Fibroblast of lung (primary cell): ENCODE measurements at places on chromosomes 4 and X. TPM values are rescaled to one million over a fixed set of nuclear protein-coding genes. Genes with fewer than 3 reads are reported as not detected.

SPANXN4 gene
- not detected in 2 replicates for total RNA-seq

CENPVL1 gene
- total RNA-seq: not detected in 2 replicates

BRS3 gene
- total RNA-seq: not detected in 2 replicates

HSFX1 gene
- total RNA-seq: 0.51 and 0.66 TPM in 2 replicates

DNA sequence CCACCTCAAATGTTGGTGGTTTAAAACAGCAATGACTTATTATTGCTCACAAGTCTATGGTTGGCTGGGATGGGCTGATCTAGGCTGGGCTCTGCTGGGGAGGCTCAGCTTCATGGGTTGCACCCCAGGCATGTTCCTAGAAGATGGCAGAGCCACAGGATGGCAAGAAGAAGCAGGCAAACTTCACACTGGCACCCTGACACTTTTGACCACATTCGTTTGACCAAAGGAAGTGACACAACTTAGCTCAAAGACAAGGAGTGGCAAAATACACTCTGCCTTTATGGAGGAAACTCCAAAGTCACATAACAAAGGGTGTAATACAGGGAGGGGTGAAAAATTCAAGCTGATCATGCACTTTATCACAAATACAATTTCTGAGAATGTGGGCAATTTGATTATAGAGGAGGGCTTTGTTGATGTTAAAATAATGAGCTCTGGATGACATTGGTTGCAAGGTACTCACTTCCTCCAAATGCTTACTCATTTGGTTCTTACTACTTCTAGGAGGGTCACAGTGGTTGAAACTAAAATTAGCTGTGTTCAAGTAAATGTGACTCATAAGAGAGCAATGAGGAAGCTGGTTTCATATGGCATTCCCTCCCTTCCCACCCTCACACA is 249.2 kb upstream of the RPS6KA3 start:
- DNase-seq: peak; percentile 82

GRCh38 chrX:96752781-96753180 is 68.1 kb downstream of the DIAPH2 start:
- no peak for DNase-seq

DNA sequence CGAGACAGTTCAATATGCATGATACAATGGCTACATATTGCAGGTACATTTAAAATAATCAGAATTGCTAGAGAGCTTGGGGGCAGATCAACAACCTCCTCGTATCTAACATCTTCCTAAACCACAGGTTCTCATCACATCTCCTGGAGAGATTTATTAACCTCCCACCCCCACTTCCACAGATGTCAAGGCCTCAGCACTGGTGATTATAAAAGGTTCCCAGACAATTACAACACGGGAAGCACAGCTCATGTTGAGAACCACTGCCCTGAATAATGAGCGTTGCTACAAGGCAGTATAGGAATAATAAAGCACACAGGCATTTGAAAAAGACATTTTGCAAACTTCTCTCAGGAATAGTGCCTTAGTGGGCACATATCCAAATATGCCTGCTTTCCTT is 42.8 kb downstream of the ELOVL6 start:
- DNase-seq: no peak

DNA sequence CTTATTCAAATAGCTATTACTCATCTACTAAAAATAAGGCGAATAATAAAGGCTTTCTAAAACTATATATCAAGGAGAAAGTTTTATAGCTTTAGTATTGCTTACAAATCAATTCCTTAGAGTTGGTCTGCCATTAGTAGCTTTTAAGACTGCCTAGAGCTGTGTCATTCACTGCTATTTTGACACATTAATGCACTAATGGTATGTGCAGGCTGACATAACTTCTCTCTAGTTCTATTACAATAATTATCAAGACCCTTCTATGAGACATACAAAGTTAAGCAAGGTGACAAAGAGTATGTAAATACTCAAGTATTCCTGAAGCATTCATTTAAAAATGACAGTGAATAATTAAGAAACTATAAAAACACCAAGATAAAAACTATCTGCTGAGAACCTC is 625.3 kb downstream of the STPG2 start:
- no peak for DNase-seq

PDGFC gene
- total RNA-seq: 67.3 and 103 TPM in 2 replicates

DNA sequence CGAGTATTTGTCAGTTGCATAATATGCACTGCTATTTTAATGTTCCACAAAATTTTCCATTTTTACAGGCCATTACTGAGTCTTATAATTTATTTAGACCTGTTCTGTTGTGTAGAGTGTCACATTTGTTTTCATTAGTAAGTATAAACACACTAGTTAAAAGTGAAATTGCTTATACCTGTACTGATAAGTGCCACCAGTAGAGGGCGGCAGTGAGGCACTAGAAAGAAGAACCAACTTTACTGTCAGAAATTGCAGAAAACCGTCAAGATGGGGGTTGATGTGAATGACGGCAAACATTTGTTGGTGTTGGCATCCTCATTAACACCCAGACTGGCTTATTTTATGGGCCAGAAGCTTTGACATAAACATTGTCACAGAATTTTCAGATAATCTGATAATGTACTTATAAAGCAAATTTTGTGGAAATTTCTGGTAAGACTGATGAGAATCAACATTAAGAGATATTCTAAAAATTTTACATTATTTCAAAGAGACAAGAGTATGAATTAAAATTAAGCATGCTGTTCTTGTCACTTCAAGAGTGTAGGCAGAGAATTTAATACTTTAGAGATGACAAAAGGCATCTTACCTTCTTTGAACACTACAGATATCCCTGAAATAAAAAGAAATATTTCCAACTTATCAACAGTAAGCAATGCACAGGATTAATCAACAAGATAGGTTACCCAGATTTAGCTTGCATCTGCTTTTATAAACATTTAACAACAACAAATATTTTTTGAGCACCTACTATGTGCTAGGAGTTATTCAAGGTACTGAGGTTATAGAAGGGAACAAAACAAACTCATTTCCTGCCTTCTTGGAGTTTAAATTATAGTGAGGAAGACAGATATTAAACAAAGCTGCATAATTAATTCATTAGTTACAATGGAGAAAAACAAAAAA is 24.9 kb downstream of the ALPK1 start:
- peak; percentile 27 for DNase-seq

SMR3B gene
- not detected in 2 replicates for total RNA-seq

MAGEB17 gene
- total RNA-seq: not detected in 2 replicates

- no peak for DNase-seq
Measured at GRCh38 chr4:48594180-48594579, 104.1 kb downstream of the ZAR1 start.

DNA sequence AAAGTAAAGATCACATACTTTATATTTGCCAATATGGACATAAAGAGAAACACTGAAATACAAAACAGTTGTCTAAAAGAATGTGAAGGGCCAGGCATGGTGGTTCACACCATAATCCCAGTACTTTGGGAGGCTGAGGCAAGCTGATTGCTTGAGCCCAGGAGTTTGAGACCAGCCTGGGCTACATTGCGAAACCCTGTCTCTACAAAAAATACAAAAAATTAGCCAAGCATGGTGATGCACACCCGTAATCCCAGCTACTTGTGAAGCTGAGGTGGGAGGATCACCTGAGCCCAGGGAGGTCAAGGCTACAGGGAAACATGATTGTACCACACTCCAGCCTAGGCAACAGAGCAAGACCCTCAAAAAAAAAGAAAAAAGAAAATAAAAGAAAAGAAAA is 11.8 kb downstream of the RBM47 start:
- no peak for DNase-seq

CENPVL2 gene
- not detected in 2 replicates for total RNA-seq

UGT2B15 gene
- not detected in 2 replicates for total RNA-seq

DNA sequence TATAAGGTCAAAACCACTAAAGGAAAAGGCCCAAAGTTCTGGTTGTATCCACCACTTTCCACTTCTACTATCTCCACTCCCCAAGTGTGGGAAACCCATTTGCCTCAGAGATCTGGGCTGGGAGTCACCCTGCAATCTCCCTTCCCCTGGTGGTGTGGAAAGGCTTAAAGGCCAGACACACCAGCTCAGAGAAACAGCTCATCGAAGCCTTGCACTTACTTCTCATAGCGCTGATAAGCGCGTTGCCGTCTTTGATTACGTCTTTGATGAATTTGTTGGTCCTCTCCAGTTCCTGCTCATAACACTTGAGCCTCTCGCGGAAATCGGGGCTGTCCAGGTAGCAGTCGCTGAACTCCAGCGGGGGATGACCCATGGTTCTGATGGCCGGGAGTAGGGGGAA is 647 bp downstream of the OPHN1 start:
- DNase-seq: peak; percentile 15

DNA sequence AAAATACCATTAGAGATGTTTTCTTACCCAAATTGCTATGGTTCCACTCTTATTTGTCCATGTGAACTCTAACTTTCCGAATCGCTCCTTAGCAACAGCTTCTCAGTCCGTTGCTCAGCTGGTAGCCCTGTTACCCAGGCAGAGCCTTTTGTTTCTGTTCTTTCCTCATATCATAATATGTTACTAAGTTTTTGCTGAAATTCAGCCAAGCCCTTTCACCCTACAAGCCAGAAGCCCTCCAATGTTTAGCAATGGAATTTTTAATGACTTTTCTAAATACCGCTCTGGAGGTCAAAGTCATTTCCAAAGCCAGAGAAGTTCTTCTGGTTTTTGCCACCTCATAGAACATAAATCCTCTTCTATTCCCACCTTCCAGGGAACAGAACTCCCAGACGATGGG is 1029.5 kb downstream of the C4orf33 start:
- peak; percentile 3 for DNase-seq

- DNase-seq: no peak
Measured at GRCh38 chrX:153848325-153848724, 18.0 kb upstream of the PDZD4 start.

- DNase-seq: peak; percentile 25
Measured at GRCh38 chr4:37978248-37978924, 18.2 kb downstream of the PTTG2 start.

RNF128 gene
- total RNA-seq: 2.3 and 8.1 TPM in 2 replicates

RCHY1 gene
- total RNA-seq: 33.1 and 34.5 TPM in 2 replicates

DNA sequence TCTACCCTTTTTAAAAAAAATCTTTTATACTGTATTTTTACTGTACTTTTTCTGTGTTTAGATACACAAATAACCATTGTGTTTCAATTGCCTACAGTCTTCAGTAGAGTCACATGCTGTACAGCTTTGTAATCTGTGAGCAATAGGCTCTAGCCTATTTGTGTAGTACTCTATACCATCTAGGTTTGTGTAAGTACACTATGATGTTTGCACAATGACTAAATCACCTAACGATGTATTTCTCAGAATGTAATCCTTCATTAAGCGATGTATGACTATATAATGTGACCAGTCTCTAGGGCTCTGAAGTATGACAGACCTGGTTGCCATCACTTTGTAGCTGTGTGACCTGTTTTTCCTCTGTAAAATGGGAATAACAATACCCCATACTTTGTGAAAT is 14.2 kb upstream of the DCAF4L1 start:
- no peak for DNase-seq

DNA sequence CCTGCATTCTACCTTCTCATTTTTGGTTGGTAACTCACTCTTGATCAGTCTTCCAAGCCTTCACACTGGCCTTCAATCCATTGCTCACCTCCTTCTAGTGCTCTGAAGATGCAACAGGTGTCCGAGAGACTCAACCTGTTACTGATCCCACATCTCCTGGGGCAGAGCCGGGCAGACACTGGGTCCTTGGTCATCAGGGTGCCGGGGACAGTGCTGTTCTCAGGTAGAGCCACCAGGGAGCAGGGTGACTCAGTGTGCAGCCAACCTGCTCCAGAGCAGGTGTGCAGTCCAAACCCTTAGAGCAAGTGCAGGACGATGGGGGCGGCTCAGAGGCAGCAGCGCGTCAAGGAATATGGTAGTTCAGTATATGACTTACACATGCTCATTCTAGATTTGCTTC is 188.4 kb downstream of the DHX15 start:
- DNase-seq: no peak
